CD4-positive, alpha-beta T cell (primary cell): ENCODE measurements at places on chromosomes 7 and 10.

- peaks cover 24% of the 10 kb centered on the region for H3K4me1 ChIP-seq
- DNase-seq = no peak
- no peak within 1 kb of the TSS for H3K27ac ChIP-seq
- H3K27me3 ChIP-seq = peaks cover 89% of the 10 kb centered on the region
Observed at GRCh38 chr10:124450012-124450782, at the start of gene NKX1-2. Gene NKX1-2, minus strand, starts transcription at chr10:124450035. Its CDS starts 92 bp downstream, at chr10:124449943.

DNA sequence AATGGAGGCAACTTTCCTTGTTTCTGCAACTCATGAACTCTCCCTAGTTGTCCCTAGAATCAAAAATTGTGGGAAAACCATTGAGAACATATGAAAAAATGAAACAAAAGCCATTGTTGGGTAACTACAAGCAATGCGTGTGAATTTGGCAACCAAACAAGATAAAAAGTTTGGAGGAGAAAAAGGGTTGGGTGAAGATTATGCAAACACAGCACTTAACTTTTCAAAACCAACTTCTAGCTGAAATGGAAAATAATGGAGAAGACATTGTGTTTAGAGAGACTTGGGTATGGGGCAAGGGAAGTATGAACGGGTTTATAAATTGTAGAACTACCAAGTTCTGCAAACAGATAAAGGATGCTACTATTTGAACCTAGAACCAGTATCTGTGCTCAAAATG lies 89.0 kb upstream of the SVIL start:
- no peaks in the 10 kb centered on the region for H3K36me3 ChIP-seq
- no peak for DNase-seq
- H3K27me3 ChIP-seq = no peaks in the 10 kb centered on the region
- H3K27ac ChIP-seq = no peak overlapping the region

DNA sequence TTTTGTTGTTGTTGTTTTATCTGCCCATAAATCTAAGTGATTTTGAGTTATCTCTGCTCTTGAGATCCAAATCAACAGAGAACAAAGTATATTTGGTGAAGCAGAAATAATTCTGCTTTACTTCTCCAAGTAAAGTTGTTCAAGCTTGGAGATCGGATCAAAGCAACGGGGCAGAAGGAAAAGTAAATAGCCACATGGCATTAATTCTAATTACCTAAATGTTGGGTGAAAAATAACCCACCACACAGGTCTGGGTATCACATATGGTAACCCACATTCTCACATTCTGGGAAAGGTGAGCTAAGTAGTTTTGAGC lies 3.1 kb downstream of the NRP1 start:
- DNase-seq = no peak
- no peak overlapping the region for H3K4me3 ChIP-seq
- H3K27ac ChIP-seq = no peak overlapping the region
- H3K36me3 ChIP-seq = no peaks in the 10 kb centered on the region
- peaks cover 32% of the 10 kb centered on the region for H3K4me1 ChIP-seq

- peaks cover 10% of the 10 kb centered on the region for H3K4me1 ChIP-seq
- no peaks in the 10 kb centered on the region for H3K36me3 ChIP-seq
- no peak for DNase-seq
- no peaks in the 10 kb centered on the region for H3K27me3 ChIP-seq
- peak overlapping the region; percentile 26 for H3K27ac ChIP-seq
Observed at GRCh38 chr7:105268511-105269392, 120.0 kb downstream of the SRPK2 start.

- H3K4me1 ChIP-seq = no peaks in the 10 kb centered on the region
- no peaks in the 10 kb centered on the region for H3K27me3 ChIP-seq
- no peak overlapping the region for H3K4me3 ChIP-seq
- no peaks in the 10 kb centered on the region for H3K36me3 ChIP-seq
- no peak for DNase-seq
Observed at GRCh38 chr10:76388321-76389023, 957.0 kb downstream of the LRMDA start.

- no peaks in the 10 kb centered on the region for H3K27me3 ChIP-seq
- H3K36me3 ChIP-seq = no peaks in the 10 kb centered on the region
- no peak overlapping the region for H3K27ac ChIP-seq
- no peaks in the 10 kb centered on the region for H3K4me1 ChIP-seq
- no peak overlapping the region for H3K4me3 ChIP-seq
Observed at GRCh38 chr10:83908506-83908905, 230.8 kb upstream of the GHITM start.

- H3K27ac ChIP-seq = no peak overlapping the region
- H3K4me1 ChIP-seq = no peaks in the 10 kb centered on the region
- no peak overlapping the region for H3K4me3 ChIP-seq
- H3K27me3 ChIP-seq = no peaks in the 10 kb centered on the region
Observed at GRCh38 chr7:56174346-56174874, 58.2 kb upstream of the NUPR2 start.

- no peak overlapping the region for H3K4me3 ChIP-seq
- no peak for DNase-seq
- no peaks in the 10 kb centered on the region for H3K27me3 ChIP-seq
- no peaks in the 10 kb centered on the region for H3K4me1 ChIP-seq
- H3K27ac ChIP-seq = no peak overlapping the region
Observed at GRCh38 chr10:76202777-76203176, 771.4 kb downstream of the LRMDA start.

DNA sequence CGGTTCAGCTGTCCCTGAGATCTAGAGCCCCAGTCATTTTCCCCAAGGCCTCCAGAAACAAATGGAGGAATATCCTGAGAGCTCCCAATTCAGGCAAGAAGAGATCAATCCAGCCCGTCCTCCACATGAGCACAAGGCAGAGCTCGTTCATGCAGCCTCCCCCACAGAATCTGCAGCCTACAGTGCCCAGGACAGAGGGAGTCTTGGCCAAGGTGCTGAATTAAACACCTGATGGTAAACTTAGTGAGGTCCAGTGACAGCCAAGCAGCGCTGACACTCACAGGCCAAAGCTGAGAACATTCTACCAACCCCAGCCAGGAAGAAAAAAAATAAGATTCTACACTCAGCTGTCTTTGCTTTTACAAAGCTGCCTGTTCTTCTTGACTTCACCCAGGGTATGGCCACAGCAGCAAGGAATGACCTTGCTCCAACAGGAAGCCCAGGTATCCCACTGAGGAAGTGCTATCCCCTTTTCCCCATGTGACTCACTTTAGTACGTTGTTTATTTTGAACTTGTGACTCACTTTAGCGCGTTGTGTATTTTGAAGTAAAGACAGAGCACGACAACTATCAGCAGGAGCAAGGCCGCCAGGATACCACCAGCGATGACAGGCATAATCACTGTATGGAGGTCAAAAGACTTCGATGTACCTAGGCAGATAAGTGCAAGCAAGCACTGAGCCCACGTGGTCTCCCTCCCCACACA lies 4.4 kb upstream of the CUZD1 start:
- H3K4me3 ChIP-seq = no peak overlapping the region
- no peaks in the 10 kb centered on the region for H3K27me3 ChIP-seq
- DNase-seq = no peak
- H3K4me1 ChIP-seq = no peaks in the 10 kb centered on the region

DNA sequence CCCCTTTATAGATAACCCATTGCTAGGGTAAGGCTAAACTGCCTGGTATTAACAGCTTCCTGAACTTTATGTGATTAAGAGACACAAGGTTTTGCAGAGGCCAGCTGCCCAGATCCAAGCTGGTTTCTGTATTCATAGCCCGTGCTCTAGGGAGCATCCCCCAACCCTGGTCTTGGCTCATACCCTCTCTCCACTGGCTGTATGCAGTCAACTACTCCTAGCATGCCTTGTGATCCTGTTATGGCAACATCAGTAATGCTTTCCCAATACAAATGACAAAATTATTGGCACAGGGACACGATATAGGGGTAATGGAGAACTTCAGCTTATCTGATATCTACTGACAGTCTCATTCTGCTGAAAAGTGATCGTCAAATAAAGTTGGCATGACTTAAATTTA lies 202.8 kb upstream of the MKLN1 start:
- H3K27me3 ChIP-seq = no peaks in the 10 kb centered on the region
- H3K36me3 ChIP-seq = no peaks in the 10 kb centered on the region
- H3K4me3 ChIP-seq = no peak overlapping the region
- H3K27ac ChIP-seq = no peak overlapping the region
- H3K4me1 ChIP-seq = no peaks in the 10 kb centered on the region
- no peak for DNase-seq

DNA sequence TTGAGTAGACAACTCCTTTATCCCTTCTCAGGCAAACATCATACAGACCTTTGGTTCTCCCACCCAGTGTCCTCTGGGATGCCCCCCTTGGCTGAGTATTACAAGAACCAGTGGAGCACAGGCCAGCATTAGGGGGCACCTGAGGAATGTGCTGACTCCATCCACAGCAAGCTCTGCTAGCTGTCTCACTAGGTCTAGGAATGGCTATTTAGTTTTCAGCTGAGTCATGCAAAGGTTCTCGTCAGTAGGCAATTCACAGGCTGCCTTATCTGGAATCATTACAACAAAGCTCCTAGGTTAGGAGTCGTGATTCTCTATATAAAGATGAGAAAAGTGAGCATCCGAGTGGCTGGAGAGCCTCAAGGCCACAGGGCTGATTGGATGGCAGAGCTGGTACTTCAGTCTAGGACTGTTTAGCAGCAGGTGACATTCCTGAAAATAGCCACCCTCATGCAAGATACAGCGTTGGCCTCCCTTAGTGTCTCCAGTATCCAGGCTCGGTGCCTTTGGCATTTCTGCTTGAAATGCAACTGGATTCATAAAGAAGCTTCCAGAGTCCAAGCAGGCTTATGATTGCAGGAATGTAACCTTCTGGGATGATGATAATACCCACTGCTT lies 75.8 kb downstream of the CDCA7L start:
- no peaks in the 10 kb centered on the region for H3K4me1 ChIP-seq
- no peaks in the 10 kb centered on the region for H3K36me3 ChIP-seq
- no peak overlapping the region for H3K4me3 ChIP-seq
- DNase-seq = no peak
- H3K27ac ChIP-seq = no peak overlapping the region

GRCh38 chr7:73519867-73520672 lies 2.0 kb downstream of the BAZ1B start:
- peaks cover 51% of the 10 kb centered on the region for H3K4me1 ChIP-seq
- no peaks in the 10 kb centered on the region for H3K27me3 ChIP-seq
- H3K27ac ChIP-seq = peak overlapping the region; percentile 41

DNA sequence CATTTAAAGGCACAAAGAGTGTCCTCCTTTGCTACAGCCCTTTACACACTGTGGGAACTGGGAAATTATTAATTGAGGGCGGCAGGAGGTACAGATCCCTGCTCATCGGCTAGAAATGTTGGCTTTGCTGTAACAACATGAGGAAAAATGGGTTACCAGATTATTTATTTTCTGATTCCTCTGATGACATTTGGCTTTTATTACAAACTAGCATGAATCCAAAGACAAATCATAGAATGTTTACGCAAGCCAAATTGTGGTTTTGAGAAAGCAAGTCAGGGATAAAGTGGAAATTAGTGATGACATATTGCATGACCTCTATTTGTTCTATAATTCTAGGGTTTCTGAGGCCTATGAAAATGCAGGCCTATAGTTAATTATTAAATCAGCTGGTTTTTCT lies 126.1 kb upstream of the TMEM196 start:
- H3K4me1 ChIP-seq = no peaks in the 10 kb centered on the region
- no peak overlapping the region for H3K27ac ChIP-seq
- H3K27me3 ChIP-seq = no peaks in the 10 kb centered on the region
- no peaks in the 10 kb centered on the region for H3K36me3 ChIP-seq

DNA sequence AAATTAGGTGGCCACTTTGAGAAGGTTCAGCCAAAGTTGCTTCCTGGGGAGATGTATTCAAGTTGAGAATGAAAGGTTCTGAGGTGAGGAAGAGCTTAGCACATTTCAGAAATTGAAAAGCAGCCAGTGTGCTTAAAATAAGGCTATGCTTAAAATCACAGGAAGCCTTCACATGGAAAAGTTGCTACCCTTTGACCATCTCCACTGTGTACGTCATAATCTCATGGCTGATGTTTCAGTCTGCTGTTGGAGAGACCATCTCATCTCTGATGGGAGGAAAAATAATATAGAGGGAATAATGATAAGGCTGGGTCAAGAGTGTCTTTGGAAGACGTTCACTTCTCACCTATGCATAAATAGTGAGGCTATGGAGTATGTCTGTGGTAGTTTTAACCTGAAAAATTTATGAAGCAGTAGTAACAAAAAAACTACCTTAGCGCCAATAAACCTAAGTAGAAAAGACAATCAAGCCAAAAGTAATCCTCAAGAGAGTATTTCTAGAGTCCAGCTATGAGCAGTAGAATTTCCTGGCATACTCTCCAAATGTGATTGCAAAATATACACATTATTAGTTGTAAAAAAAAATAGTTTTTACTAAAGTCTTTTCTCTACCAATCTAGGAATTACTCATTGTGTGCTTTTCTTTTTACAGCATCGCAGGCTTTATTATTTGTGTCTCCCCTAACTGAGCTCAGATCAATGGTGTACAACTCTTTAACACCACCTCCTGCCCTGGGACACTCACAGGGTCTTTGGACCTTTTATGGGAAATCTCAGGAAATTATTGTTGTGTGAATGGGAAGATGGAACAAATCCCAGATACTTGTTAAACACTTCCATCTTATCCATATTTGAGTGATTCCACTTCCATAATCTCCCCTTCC lies 435.2 kb upstream of the LRGUK start:
- H3K4me1 ChIP-seq = no peaks in the 10 kb centered on the region
- DNase-seq = no peak
- H3K4me3 ChIP-seq = no peak overlapping the region
- no peak overlapping the region for H3K27ac ChIP-seq

- H3K4me1 ChIP-seq = peaks cover 7% of the 10 kb centered on the region
- no peak for DNase-seq
- no peaks in the 10 kb centered on the region for H3K36me3 ChIP-seq
- H3K4me3 ChIP-seq = no peak overlapping the region
- H3K27me3 ChIP-seq = no peaks in the 10 kb centered on the region
Observed at GRCh38 chr10:47452495-47453140, 31.3 kb downstream of the ANXA8 start.

GRCh38 chr7:50121286-50121685 lies 28.2 kb upstream of the ZPBP start:
- DNase-seq = no peak
- H3K27me3 ChIP-seq = no peaks in the 10 kb centered on the region
- H3K4me3 ChIP-seq = no peak overlapping the region

DNA sequence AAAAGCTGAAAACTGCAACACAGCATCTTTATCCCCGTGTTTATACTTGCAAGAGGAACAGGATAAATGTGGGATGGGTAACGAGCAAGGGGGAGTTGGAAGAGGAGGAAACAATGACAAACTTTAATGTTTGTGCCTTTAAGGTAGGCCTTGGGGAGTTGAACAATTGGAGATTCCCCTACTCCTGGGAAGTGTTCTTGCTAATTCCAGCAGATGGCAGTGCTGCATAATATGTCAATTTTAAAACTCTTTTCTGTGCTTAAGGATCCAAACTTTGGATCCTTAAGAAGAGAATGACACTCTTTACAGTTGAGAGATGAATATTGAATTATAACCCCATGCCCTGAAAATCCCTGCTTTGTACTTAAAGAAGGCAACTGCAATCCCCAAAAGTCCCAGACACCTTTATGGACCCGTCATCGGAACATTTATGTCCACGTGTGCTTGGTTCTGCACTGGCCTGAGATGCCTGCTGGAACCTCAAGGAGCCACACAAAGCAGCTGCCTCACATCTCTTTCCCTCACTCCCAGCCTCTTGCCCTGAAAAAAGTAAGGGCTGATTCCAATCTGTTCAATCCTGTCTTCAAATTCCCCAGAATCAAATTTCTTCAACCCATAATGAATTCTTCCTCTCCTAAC lies 12.0 kb downstream of the IFIT5 start:
- no peak overlapping the region for H3K27ac ChIP-seq
- H3K4me1 ChIP-seq = no peaks in the 10 kb centered on the region
- DNase-seq = no peak
- no peak overlapping the region for H3K4me3 ChIP-seq
- peaks cover 3% of the 10 kb centered on the region for H3K36me3 ChIP-seq
- peaks cover 6% of the 10 kb centered on the region for H3K27me3 ChIP-seq
